ENCODE measurements at places on chromosomes 16 and 17.

GRCh38 chr17:7043497-7044198 lies at the start of gene SLC16A11:
Gene SLC16A11 (minus strand): TSS chr17:7044092. CDS start chr17:7043513, 579 bp downstream.
- no peak for DNase-seq

DNA sequence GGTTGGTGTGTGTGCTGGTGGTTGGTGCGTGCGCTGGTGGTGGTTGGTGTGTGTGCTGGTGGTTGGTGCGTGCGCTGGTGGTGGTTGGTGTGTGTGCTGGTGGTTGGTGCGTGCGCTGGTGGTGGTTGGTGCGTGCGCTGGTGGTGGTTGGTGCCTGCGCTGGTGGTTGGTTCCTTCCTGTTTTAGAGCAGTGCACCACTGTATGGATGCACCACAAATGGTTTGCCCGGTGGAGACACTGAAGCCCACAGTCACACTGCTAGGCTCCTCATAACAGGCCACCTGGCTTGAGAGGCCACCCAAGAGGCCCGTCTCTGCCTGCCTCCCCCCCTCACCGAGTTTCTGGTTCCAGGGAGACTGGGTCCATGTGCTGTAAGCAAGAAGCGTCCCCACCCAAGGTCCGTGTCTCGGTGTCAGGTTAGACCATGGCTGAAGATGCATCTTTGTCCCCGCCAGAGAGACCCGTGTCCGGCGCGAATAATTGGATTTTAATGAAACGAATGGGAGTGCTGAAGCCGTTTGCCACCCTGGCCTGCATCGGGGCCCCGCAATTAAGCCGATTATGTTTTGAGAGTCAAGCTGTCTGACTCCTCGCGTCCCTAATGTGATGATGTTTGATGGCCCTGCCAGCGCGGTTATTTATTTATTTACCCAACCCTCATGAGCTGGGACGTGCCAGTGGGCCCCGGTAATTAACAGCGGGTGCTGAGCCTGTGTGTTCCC lies 161.3 kb upstream of the GSE1 start:
- DNase-seq = no peak

GRCh38 chr16:66391726-66392670 lies 25.5 kb downstream of the CDH5 start:
- DNase-seq = no peak

DNA sequence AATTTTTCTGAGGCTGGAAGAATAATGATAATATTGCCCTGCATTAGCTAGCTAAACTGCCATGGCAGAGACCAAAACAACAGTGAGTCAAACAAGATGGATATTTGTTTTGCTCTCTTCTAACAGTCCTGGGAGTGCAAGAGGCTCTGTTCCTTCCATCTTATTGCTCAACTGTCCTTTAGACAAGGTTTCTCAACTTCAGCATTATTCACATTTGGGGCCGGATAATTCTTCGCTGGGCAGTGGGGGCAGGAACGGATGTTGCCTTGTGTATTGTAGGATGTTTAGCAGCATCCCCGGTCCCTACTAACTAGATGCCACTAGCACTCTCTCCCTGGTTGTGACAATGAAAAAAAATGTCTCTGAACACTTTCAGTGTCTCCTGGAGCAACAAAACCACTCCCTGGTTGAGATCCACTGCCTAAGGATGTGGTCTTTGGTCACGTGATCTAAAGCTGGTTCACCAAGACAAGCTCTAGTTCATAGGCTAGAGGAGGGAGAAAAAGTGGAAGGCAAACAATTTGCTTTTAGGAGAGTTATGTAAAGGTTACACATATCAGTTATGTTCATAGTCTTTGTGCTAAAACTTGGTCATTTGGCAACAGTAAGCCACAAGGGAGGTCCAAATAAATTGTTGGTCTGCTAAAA lies 144.4 kb downstream of the PCTP start:
- DNase-seq = no peak

- DNase-seq = no peak
Observed at GRCh38 chr16:1324286-1324826, 9.1 kb upstream of the BAIAP3 start.

GRCh38 chr17:41322903-41323895 lies 7.7 kb upstream of the KRTAP17-1 start:
- DNase-seq = no peak

GRCh38 chr17:52159246-52160135 lies 977 bp upstream of the CA10 start:
- no peak for DNase-seq

DNA sequence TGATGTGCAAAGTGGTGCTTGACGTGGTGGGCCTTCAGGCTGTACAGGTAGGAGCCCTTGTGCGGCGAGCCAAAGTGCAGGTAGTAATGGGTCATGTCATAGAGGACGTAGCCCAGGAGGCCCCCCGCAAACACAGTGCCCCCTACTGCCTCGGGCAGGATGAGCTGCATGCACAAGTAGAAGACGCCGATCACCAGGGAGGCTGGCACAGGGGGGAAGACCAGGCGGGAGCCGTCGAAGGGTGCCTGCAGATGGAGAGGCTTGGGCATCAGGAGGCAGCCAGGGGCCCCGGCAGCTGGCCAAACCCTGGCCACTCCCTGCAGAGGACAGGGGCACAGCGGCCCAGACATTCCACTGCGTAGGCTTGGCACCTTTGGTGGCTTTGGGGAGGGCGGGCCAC lies 15.7 kb upstream of the MLKL start:
- DNase-seq = no peak

- no peak for DNase-seq
Observed at GRCh38 chr16:1909561-1910231, 8.5 kb downstream of the HS3ST6 start.

DNA sequence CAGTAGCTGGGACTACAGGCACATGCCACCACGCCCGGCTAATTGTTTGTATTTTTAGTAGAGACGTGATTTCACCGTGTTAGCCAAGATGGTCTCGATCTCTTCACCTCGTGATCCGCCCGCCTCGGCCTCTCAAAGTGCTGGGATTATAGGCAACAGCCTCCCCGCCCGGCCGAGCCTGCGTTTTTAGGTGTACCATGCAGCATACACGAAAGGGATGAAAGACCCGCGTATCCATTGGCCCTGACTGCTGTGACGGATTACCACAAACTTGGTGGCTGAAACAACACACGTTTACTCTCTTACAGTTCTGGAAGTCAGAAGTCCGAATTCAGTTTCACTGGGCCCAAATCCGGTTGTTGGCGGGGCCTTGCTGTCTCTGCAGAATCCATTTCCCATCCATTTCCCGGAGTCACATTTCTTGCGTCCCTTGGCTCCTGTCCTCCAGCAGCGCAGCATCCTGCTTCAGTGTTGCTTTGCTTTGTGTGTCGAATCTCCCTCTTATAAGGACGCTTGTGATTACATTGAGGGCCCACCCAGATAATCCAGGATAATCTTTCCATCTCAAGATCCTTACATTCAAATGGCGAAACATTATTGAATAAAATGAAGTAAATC lies 8.3 kb upstream of the GUCY2D start:
- no peak for DNase-seq

GRCh38 chr16:50573279-50573678 lies 25.1 kb downstream of the NKD1 start:
- no peak for DNase-seq

DNA sequence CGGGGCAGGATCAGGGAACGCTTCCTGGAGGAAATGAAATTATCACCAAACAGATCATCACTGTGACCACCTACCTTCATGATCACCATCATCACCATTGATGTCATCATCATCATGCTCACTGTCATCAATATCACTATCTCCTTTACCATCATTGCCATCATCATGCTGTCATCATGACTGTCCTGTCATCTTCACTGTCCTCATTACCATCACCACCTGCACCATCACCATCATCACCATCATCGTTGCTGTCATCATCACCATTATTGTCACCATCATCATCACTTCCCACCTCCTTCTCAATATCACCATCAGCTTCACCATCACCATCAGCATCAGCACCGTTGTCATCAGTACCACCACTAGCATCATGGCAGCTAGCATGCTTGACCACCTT lies 65.3 kb downstream of the NTN1 start:
- no peak for DNase-seq

DNA sequence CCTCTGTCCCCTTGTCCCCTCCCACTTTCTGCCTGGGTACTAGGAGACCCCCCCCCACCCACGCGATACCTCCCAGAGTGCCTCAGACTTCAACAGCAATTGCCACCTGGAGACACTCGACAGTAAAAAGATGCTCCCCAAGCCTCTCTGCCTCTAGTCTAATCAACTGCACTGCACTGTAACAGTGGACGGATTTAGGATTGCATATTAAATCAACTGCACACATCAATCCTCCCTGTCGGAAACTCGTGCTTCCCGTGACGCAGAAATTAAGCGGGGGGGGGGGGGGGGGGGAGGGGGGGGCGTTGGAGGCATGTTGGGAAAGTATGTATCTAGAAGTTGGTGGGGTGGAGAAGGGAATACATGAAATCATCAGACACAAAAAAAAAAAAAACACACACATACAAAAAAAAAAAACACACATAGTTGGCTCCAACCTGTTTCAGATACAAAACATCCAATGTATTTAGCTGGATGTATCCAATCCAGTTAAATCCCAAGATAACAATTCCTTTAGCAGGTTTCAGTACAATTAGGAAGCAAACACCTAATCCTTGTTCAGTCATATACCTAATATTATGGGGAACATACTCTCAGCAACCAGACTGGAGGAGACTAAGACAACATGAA lies 29.7 kb downstream of the FAM222B start:
- DNase-seq = no peak

- DNase-seq = no peak
Observed at GRCh38 chr17:81367171-81367570, 28.1 kb upstream of the BAHCC1 start.

DNA sequence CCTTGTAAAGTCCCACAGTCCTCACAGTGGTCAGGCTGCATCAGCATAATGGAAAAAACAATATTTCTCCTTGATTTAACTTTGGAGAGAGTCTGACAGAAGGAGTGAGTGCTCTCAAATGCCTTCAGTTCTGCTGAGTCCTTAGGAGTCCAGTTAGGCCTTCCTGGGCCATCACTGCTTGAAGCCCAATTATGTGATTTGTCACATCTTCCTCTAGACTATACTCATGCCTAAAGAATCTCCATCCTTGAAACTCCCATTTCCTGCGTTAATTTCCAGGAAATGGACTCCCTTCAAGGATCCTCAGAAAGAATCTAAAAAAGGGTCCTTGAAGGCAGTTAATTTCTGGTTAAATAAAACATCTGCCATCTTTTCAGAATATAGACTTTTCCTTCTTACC lies 52.8 kb downstream of the SLFN5 start:
- no peak for DNase-seq

- DNase-seq = no peak
Observed at GRCh38 chr16:81491541-81492188, 47.1 kb downstream of the CMIP start.

- no peak for DNase-seq
Observed at GRCh38 chr16:35252356-35252936, 1793.0 kb downstream of the TP53TG3F start.

- DNase-seq = no peak
Observed at GRCh38 chr16:24075931-24076716, 180.0 kb upstream of the CACNG3 start.

GRCh38 chr17:68346448-68346847 lies 55.2 kb downstream of the ARSG start:
- DNase-seq = peak; percentile 22

GRCh38 chr16:3490911-3491629 lies 4.2 kb downstream of the C16orf90 start:
- DNase-seq = no peak

DNA sequence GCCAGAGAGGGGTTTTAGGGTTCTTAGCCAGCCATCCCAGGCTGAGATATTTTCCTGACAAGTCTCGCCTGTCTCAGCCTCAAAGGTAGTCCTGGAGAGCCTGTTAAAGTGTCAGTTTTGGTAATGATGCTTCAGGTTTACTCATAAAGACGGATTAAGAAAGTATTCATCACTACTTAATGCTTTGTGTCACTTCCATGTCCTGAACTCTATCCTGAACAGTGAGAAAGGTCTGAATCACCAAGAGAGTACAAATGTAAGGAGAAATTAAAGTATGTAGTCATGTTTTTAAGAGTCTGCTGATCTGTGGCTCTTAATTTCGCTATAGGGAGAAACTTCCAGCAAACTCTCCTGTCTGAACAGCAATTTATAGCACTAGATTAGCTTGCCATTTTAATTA lies 14.0 kb downstream of the RPGRIP1L start:
- DNase-seq = no peak

- DNase-seq = no peak
Observed at GRCh38 chr17:40366076-40366860, 1.7 kb upstream of the GJD3 start.

DNA sequence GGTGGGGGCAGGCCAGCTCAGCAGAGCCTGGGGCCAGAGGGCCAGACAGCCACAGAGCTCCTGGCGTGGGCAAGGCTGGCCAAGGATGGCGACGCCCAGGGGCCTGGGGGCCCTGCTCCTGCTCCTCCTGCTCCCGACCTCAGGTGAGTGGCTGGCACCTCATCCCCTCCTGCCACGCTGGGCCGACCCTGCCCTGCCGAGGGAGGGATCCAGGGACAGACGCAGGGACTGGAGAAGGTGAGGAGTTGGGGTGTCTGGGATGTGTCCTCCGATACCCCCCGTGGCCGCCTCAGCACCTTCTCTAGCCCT lies at the start of gene ADGRG3:
Gene ADGRG3, plus strand, starts transcription at position 44 of the 309 bp plus-strand sequence. Its CDS starts 42 bp downstream, at position 86.
- no peak for DNase-seq

DNA sequence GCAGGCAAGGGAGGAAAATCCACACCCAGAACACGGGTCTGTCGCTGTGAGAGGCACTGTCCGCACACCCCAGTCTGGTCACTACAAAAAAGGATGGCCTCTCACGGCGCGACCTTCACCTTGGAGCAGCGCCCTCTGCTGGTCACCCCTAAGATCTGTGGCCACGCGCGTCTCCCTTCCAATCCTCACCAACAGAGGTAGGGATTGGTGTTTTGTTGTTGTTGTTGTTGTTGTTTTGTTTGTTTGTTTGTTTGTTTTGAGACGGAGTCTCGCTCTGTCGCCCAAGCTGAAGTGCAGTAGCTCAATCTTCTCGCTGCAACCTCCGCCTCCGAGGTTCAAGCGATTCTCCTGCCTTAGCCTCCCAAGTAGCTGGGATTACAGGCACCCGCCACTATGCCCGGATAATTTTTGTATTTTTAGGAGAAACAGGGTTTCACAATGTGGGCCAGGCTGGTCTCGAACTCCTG lies 15.0 kb upstream of the C17orf58 start:
- DNase-seq = no peak

- no peak for DNase-seq
Observed at GRCh38 chr17:69302682-69303081, 24.3 kb downstream of the ABCA5 start.

- DNase-seq = no peak
Observed at GRCh38 chr17:38556239-38556638, 49.5 kb downstream of the SRCIN1 start.

DNA sequence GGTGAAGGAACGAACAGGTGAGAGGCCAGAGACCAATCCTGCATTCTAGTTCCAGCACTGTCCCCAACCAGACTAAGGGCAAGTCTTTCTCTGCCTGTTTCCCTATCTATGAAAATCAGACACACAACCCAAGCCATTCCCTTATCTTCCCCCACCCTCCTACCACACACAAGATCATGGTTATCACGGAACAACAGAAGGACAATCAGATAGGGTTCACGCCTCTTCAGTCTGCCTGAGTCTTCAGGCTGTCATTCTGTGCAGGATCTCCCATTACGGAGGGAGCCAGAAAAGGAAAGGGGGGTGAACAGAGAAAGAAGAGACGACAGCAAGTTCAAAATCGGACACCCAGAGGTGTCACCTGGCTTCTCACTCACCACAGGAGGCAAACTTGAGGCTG lies 11.1 kb downstream of the TLE7 start:
- no peak for DNase-seq

Measured in activated naive CD8-positive, alpha-beta T cell treated with anti-CD3 and anti-CD28 coated beads, Interleukin-2, amount 50 U/mL, for 16 hours (primary cell).